Left colon (tissue), 2 donors: ENCODE measurements at places on chromosomes 12 and 14.

- DNase-seq, result no peak
These were observed 42.4 kb upstream of the GPATCH2L start for GRCh38 chr14:76109087-76109880.

DNA sequence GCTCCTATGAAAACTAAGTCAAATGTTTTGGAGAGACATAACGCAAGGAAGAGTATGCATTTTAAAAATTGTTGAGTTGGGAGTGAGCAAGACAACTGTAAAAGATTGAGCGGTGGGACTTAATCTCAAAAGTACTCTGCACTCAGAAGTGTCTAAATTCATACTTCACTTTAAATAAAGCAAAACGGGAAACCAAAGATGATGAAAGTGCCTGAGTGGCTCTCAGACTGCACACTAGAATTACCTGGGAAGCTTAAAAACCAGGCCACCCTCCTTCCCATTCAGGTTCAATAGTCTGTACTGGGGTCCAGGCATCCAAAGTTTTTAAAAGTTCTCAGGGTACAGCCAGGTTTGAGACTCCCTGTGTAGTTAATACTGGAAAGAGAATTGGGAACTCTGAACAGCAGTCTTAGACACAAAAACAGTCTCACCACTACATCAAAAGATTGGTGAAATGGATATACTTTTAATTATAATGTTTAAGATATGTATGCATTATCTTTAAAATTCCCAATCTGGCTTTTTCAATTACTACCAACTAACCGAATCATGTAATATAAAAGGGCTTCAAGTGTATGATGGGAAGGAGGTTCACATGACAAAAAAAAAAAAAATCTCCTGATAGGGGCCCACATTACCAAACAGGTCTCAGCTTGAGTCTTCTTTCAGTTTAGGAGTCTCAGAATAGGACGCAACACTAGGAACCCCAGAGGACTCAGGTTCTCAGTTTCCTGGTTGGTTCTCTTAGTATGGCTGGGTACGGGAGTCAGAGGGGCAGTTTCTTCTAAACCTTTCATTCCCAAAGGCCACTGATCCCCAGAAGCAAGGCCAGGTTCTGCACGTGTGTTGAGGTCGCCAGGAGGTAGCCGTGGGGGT lies 1.0 kb downstream of the HOMEZ start:
- no peak for DNase-seq

DNA sequence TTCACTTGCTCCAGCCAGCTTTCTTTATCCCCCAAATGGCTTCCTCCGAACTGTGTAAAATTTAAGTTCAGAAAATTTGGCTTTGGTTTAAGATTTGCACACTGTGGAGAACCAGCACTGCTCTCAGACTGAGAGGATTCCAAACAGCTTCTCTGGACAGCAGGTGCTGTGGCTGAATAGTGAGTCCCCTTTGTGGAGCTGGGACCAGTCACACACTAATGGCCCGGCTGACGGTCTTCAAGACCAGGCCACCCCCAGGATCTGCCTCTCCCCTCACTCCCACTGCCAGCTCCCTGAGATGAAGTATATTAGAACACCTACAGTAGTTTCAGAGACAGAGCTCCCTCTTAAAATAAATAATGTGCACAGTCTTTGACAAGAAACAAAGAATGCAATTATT lies 267.3 kb downstream of the BCAT1 start:
- no peak for DNase-seq

- DNase-seq, result no peak
These were observed 55.1 kb downstream of the NUMB start for GRCh38 chr14:73403181-73403752.

GRCh38 chr14:36915081-36915480 lies 253.4 kb downstream of the PAX9 start:
- DNase-seq, result no peak

- DNase-seq, result no peak
These were observed 2.2 kb downstream of the CRADD start for GRCh38 chr12:93679308-93679925.

DNA sequence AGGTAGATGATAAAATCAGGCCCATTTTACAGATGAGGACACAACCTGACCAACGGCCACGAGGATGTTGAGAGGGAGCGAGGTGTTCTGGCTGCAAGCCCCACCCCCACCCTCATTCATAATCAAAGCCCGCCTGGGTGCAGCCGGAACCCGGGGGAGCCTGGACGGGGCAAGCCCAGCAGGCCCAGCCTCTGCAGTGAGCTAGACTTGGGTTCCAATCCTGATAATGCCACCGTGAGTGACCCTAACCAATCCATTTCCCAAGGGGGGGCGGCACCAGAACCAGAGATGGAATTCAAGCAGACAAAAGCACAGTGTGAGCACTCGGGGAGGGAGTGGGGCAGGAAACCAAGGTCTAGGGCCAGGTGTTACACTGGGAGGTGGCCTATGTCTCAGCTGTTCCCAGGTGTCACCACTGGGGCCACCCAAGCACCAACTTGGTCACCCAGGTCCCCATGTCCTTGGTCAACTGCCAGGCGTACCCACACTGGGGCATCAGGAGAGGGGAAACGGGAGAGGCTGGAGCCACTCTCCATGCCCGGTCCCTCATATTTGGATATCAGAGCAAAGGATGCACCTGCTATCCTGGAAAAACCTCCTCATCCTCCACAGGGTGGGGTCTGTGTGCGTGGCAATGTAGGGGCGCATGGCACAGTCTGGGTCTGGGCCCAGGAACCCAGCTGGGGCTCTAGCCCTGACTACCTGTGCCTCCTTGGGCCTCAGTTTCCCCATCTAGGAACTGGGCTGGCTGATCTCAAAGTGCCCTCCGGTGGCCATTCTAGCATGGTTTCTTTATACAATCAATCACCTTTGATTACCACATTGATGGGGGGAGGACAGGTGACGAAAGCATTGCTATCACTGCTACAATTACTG lies 58.4 kb downstream of the FAM222A start:
- no peak for DNase-seq

DNA sequence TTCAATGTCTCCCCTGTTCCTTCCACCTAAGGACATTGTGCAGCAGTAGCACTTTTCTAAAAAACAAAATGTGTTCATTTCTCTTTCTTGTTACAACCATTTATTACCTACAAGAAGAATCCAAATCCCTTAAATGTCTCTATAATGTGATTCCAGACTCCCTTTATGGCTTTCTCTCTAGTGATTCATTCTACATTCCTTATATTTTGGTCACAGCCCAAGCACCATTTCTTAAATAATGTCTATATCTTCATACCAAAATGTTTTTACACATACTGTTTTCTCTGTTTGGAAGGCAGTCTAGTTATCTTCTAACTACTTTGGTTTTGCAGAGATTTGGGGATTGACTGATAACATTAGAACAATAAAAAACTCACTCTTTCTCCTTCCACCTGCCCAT lies 1037.3 kb upstream of the FLRT2 start:
- no peak for DNase-seq

DNA sequence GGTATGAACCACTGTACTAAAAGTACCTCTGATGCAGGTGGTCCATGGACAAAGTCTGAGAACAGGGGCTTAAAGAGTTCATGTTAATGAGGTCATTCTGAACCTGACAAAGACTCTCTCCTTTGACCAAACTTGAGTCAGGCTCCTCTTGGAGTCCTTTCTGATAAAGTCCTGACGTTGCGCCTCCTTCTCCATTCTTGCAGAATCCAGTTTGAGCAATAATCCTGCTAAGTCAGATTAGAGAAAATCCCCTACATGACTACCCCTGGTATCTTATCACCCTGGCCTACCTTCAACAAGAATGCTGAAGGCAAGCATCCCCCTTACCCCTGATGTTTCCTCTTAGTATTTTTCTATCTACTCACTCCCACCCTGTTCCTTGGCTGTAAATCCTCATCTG lies 46.0 kb upstream of the ISM2 start:
- no peak for DNase-seq

DNA sequence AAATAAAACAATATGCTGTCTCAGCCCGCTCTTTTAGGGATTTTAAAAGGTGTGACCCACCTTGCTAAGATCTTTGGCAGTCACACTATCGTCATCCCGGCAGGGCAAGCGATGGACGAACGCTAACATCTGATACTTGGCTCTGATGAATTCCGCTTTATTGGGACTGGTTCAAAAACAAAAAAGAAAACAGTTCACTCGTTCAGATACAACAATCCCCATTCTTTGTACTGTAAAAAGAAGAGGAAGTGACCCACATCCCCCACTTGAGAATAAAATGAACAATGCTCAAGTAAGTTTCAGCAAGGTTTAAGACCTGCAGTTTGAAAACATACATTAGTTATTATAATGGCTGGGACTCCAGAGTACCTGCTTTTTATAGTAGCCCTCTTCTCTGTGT lies 7.3 kb downstream of the GIT2 start:
- DNase-seq, result no peak

GRCh38 chr12:131816495-131816894 lies 11.7 kb upstream of the MMP17 start:
- no peak for DNase-seq

- no peak for DNase-seq
These were observed 18.6 kb downstream of the RASSF8 start for GRCh38 chr12:25977047-25977446.

DNA sequence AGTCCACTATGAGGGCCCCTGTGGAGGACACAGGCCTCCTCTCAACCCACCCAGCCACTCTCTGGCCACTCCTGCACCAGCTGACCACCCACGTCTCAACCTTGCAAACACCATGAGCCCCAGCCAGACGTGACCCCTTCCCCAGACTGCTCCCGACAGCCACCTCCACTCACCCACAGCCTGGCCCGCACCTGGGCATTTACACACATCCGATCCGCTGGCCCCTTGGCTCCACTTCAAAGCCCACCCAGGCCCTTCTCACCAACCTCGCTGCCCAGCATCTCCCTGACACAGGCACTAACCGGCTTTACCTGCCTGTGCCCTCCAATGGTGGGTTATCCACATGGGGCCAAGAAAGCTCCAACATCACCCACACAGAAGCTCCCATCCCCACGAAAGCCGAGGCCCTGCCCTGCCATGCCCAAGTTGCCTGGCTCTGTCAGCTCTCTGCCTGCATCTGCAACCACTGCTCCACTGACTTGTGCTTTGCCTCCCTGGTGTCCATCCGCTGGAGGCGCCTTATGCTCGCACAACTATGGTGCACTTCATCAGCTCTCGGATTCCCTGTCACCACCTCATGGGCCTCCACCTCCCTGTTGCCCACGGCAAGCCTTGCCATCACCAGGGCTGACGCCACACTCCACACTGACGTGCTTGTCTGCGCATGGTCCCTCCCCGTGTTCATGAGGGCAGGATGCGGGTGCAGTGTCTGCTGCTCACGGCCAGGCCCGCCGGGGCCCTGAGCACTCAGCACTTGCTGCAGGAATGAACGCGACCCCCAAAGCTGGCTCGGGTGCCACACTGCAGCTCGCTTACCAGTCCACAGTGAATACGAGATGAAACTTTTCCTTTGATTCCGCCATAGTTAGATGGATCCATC lies 16.7 kb downstream of the P2RX2 start:
- no peak for DNase-seq

DNA sequence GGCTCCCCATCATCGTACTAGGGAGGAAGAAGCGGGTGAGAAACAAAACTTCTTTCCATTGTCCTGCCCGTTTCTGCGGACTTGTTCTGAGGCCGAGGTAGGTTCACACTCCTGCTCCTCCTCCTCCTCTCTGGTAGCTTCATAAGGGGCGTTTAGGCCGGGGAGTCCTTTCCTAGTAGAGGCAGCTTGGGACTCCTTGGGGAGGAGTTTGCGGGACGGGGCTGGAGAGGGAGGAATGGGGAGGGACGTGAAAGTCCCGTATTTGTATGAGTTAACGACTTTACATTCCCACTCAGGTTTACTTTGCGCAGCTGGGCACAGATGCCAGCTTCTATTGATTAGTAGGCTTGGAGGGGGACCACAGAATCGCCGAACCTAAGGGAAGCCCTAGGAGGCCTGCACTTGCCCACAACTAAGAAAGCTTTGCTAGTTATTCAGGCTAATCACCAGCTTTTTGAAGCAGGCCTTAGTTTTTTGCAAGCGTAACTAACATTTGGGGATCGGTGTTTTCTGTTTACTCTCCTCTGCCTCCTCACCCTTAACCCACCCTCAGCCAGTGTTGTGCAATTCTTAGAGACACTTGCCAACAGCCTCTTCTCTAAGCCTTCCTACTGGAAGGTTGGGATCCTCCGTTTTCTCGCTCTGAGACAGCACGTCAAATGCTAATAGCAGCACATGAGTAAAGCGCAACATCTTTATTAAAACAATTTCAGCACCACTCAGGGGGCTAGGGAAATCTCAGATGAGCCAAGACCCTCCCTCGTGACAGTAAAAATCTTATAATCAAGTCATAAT lies 499 bp downstream of the RNASE4 start:
- peak; percentile 65 for DNase-seq

DNA sequence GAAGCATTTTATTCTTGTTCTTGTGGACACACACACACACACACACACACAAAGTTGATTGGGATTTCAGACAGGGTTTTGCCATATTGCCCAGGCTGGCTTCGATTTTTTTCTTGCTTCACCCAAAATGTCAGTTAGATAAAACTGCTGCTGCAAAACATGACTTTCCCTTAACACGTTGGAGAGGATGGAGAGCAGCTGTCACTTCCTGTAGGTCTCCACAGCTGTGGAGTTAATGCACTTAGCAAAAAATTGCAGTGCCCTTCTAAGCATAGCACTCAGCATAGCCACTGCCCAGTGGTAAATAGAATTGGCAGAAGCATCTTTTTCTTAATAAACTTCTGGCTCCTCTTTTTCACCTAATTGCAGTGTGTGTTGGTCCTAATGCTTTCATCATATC lies 54.5 kb downstream of the PDZRN4 start:
- DNase-seq, result no peak

GRCh38 chr12:46835785-46836184 lies 10.0 kb upstream of the SLC38A4 start:
- DNase-seq, result no peak

DNA sequence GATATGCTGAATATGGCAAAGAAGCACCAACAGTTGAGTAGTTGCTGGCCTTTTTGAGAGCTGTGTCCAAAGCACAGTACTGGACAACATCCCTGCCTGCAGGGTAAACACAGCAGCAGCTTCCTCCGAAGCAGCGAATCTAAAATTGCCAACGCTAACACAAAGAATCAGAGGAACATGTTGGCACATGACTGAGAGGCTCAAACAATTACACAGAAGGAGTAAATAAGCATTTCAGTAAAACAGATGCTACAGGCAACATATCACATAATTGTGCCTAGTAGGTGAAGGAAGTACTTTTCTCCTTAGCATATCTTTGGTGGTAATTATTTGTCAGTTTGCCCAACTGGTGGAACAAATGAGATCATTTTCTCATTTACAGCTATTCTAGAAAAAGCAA lies 52.1 kb downstream of the KICS2 start:
- no peak for DNase-seq

DNA sequence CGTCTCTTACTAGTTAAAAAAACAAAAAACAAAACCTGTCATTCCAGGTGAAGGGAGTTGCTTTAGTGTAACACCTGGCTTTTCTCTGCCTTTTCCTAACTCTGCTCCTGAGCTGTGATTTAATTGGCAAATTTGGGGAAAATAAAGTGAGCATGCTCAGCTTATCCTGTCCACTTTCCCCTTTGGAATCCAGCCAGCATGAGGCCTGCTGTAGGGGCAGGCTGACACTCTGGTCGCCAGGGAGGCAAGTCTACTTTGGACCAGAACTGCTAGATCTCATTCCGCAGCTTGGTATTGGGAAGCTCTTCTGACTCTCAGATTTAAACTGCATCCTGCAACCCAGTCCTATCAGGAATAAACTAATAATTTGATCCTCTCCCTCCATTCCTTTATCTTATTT lies 30.1 kb downstream of the CDKN1B start:
- DNase-seq, result no peak
